ENCODE measurements at places on chromosomes 4 and X. TPM values are rescaled to one million over a fixed set of nuclear protein-coding genes. Genes with fewer than 3 reads are reported as not detected.

- DNase-seq: peak; percentile 26
Observed at GRCh38 chr4:99945718-99946355, 581 bp downstream of the DNAJB14 start.

- no peak for DNase-seq
Observed at GRCh38 chrX:45295259-45295986, 94.7 kb upstream of the DIPK2B start.

- no peak for DNase-seq
Observed at GRCh38 chr4:57077550-57078343, 32.4 kb downstream of the IGFBP7 start.

DNA sequence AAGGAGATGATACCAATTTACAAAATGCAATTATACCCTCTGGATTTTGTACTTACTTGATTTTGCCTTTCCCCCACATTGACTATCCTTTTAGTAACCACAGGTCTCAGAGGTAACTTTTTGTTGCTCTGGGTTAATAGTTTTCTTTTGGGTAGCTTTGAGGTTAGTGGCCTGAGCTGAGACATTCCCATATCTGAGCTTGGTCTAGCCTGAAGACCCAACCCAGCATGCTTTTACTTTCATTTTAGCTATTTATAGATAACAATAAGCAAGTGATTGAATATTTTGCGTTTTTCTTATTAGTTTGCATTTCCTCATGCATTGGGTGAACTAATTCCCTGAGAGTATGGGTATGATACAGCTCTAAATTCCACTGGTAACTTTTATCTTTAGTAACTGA lies 11.8 kb downstream of the HTN1 start:
- no peak for DNase-seq

DNA sequence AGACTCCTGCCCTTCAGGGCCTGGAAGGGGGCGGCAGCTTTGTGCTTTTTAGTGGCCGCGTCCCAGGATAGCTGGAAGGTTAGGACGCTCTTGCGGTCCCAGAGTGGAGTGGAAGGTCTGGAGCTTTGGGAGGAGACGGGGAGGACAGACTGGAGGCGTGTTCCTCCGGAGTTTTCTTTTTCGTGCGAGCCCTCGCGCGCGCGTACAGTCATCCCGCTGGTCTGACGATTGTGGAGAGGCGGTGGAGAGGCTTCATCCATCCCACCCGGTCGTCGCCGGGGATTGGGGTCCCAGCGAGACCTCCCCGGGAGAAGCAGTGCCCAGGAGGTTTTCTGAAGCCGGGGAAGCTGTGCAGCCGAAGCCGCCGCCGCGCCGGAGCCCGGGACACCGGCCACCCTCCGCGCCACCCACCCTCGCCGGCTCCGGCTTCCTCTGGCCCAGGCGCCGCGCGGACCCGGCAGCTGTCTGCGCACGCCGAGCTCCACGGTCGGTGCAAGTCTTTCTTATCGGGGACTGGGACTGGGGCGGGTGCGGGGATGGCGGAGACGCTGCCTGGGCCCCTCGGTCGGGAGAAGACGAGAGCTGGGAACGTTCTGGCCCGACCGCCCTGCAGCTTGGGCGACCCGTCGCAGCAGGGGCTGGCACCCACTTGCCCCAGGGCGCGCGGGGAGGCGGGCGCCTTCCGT lies at the start of gene EDNRA:
TSS of gene EDNRA (plus strand) at position 207 of the 686 bp plus-strand sequence. CDS start 4,585 bp downstream, outside the sequence.
- no peak for DNase-seq

The MAGEC3 gene
- total RNA-seq: not detected

Measured in T-helper 17 cell (primary cell).